ENCODE measurements at places on chromosomes 6 and 20.

DNA sequence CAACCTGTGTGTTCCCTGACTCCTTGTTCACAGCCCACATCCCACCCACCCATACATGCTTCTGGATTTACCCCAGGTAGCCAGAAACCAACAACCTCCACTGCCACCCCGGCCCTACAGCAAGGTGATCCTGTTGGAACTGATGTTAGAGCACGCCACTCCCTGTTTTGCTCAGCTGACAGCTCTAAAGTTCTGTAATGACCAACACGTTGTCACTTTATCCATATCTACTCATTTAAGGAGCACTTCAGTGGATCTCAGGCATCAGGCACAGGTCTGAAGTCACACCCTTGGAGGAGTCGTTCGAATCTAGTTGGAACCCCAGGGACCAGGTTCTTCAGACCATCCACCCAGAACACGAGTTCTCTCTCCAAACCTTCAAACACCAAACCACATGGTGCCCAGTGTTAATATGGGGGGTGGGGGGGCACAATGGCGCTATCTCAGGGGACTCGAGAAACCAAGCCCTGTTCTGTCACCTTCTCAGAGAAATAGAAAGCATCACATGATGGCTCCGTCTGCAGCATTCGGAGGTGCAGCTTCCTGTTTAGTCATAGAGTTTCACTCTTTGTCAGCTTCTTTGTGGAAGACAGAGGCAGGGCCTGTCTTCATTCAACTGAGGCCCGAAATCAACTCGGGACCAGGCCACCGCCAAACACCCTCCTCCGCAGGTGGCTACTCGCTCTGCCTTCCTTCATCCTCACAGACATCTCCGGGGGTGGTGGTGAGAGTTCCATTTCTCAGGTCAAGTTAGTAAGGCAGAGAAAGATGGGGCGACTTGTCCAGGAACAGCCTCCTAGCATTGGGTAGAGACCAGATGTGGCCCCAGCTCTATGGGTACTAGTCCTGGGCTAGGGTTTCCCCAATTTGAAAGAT lies 142.2 kb downstream of the NFATC2 start:
- DNase-seq, result no peak

DNA sequence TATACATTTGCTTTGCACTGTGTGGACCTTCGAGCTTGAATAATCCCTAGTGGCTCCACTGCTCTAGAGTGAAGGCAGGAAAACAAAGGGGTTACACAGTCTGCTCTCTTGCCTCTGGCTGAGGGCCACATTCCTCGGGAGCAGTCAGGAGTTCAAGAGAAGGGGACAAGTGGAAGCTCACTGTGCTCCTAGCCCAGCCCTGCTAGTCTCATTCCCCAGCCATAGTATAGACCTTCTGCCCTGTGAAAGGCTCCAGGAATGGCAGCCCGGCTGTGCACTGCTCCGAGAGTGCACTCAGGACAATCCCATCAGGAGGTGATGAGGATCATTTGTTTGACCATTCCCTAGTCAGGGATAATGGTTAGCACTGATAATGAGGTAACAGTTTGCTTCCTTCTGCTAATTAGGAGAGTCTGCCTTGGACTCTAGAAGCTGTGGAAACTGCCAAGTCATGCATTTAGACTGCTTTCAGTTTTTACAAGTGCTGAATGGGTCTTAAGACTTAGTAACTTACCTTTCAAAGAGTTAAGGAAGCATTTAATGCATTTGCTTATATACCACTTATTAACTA lies 8.5 kb downstream of the IYD start:
- DNase-seq, result no peak

DNA sequence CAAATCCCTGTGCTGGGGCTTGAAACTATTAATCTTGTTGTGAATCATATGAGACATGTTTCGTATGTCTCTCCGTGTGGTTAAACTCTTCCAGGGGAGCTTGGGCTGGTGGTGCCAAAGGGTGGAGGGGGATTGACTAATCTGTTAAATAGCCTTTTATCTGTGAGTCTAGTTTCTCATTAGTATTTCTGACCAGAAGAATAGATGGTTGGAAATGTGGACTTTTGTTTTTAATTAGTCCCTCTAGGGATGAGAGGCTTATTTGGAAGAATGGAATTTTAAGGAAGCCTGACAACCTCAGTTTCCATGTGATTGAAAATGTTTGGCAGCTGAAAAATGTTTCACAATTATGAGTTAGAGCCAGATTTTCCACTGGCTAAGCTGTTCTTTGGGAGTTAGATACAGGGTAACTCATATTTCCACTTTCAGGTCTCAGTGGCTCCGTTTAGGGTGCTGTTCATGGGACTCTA lies 117.3 kb downstream of the BCKDHB start:
- DNase-seq, result no peak

GRCh38 chr6:160795721-160796120 lies 93.7 kb downstream of the PLG start:
- no peak for DNase-seq

DNA sequence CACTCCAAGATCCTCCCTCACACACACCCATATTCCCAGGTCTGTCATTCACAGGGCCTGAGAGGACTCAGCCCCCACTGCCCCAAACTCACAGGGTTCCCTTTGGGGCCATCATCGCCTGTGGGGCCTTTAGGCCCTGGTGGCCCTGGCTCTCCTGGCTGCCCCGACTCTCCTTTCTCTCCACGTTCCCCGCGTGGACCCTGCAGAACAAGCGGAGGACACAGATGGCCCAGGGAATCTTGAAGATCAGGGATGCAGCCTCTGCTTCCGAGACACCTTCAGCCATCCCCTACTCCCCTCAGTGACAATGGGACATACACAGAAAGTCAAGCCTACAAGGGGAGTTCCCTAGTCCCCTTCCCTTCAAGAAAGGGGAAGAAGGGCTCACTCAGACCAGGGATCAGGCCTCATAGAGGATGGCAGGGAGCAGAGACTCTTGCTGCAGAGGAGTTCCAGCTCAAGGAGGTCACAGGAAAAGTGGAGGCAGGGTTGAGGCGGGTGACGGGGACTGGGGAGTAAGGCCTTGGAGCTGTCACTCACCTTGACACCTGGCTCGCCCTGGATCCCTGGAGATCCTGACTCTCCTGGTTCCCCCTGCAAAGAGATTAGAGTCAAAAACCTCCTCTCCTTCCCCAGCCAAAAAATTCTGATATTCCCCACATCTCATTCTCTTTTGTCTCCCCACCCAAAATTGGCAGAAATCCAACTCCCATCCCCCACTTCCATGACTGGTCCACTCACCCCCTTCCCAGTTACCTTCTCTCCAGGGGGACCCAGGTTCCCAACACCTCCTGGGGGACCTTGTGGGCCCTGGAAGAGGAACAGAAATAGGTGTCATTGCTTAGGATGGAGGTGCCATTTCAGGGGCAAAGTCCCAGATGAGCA lies 22.7 kb downstream of the COL11A2 start:
- DNase-seq, result no peak

DNA sequence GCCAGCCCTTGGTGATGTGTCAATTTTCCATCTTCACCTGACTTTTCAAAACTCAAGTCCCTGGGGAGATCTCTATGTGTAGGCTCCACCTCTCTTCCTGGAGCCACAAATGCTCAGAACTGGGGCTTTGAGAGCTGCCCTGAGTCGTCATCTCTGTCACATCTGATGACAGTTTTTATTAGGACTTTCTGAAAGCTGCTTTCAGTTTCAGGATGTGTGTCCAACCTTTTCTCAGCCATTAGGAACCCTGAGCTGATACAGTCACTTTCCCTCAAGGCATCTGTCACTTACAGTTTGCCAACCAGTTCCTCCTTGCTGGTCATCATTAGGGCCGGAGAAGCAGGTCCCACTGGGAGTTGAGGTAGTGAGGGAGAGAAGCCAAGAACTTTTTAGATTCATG lies 365.9 kb upstream of the CHD6 start:
- DNase-seq, result no peak

GRCh38 chr6:15929685-15930084 lies 199.2 kb upstream of the MYLIP start:
- DNase-seq, result no peak

- DNase-seq, result no peak
Observed at GRCh38 chr6:165744555-165745228, 81.7 kb upstream of the PDE10A start.

- DNase-seq, result no peak
Observed at GRCh38 chr6:84556541-84557335, 207.7 kb downstream of the TBX18 start.

GRCh38 chr6:53869964-53870363 lies 75.2 kb downstream of the LRRC1 start:
- no peak for DNase-seq

DNA sequence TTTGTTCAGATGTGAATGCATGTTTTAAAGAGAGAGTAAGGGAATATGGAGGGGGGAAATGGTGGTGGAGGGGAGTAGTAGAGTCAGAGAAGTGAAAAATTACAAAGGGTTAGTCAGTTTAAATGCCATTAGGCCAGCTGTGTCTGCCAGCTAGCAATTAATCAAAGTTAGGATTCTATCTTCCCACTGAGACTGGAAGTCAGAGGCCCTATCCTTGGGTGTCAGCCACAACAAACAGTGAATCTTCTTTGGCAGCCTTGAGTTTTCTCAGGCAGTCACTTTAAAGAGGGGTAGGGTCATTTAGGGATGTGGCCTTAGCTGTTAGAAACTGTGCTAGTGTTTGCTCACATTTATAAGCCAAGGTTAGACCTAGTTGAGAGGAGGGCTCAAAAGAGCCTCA lies 120.5 kb upstream of the BTBD3 start:
- no peak for DNase-seq

DNA sequence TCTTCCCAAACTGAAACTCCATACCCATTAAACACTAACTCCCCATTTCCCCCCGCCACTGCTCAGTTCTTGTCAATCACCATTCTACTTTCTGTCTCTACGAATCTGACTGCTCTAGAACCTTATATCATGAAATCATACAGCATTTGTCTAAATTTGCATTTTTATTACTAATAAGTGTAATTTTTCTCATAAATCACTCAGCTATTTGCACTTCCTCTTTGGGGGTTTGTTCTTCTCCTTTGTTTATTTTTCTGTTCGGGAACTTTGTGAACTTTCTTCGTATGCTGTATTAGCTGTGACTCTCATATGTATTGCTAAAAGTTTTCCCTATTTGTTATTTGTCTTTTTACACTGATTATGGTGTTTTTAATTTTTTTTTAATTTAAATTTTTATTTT lies 152.2 kb downstream of the SLC16A10 start:
- DNase-seq, result no peak

- no peak for DNase-seq
Observed at GRCh38 chr6:5305968-5306626, 44.8 kb downstream of the FARS2 start.

DNA sequence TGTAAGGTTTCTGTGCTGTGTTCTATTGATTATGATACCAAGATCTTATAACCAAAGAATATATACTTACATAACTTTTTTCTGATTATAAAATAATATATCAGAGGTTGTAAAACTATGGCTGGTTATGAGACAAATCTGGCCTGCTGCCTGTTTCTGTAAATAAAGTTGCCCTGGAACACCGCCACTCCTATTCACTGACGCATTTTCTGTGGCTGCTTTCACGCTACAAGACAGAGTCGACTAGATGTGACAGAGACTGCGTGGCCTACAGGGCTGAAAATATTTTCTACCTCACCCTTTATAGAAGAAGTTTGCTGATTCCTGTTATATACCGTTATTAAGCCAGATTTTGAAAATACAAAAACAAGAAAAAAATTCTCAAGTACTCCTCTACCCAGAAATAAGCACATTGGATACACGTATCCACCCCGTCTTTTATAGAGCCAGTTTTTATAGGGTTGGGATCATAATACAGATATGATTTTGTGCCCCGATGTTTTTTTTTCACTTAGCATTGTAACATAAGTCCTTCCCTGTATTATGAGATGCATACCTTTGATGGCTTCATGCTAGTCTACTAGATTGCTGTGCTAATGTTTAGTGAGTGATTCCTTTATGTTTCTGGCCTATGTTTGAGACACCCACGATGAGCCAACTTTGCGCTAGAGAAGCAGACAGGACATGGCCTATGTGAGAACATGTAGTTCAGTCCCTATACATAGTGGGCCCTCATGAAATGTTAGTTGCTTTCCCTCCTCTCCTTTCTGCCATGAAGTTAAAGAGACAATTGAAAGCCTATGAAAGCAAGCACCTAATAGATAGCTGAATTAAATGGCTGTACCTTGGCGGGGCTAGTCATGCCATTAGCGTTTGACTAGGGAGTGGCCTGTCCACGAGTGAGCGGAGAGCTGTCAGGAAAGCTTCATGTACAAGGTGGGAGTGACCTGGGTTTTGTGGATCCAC lies 98.1 kb upstream of the KCNK16 start:
- no peak for DNase-seq
